ENCODE measurements at places on chromosomes 3 and 15.

DNA sequence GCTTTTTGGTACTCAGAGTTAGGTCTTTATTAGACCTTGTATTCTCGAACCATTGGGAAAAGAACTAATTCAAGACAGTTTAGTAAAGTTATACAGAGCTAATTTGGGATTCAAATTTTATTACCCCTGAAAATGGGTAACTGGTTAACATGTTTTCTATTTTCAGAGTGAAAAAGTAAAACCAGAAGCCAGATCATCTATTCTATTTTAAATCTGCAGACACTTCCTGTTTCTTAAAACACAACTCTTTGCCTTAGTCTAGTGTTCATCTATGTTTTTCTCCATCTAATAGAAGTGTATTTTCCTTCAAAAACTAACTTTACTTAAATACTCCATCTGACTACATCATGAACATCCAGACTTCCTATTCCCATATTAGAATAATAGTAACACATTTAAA, 113.4 kb downstream of the CCNL1 start:
- DNase-seq = no peak

GRCh38 chr3:58308728-58309127, 2.4 kb downstream of the HTD2 start:
- no peak for DNase-seq

- DNase-seq = no peak
These were observed 5.9 kb upstream of the STRA6 start for GRCh38 chr15:74208496-74208895.

GRCh38 chr15:34804776-34805175, 9.4 kb upstream of the ACTC1 start:
- DNase-seq = no peak

GRCh38 chr3:143531101-143531500, 317.2 kb downstream of the SLC9A9 start:
- DNase-seq = no peak

DNA sequence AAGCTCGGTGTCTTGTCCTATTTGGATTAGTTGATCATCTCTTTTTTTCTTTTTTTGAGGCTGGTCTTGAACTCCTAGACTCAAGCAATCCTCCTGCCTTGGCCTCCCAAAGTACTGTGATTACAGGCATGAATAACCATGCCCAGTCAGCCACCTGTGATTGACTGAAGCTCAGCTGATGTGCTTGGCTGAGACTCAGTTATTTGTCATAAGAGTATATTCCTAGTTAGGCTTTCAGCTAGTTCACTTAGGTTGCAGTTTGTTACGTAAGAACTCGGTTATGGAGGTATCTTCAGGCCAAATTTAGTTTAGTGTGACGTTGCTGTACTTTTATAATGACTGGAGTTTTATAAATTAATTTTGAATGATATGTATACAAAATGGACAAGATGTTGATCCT, 365.0 kb downstream of the SV2B start:
- DNase-seq = no peak

GRCh38 chr3:140128631-140129030, 193.6 kb downstream of the CLSTN2 start:
- DNase-seq = peak; percentile 21

- no peak for DNase-seq
These were observed 241.8 kb upstream of the SLCO3A1 start for GRCh38 chr15:91611561-91612323.

GRCh38 chr3:137990427-137990826, 19.5 kb upstream of the CLDN18 start:
- no peak for DNase-seq
